ENCODE measurements at places on chromosomes 13 and 19.
A peak's percentile ranks its signal among the peaks of the same experiment; 100 is the strongest.

- H3K27me3 ChIP-seq: no peaks in the 10 kb centered on the region
- H3K27ac ChIP-seq: no peak overlapping the region
- no peaks in the 10 kb centered on the region for H3K36me3 ChIP-seq
These were observed 111.3 kb downstream of the KATNAL1 start for GRCh38 chr13:30196025-30196424.

GRCh38 chr13:52651897-52652195 lies 790 bp upstream of the SUGT1 start:
- peaks cover 5% of the 10 kb centered on the region for H3K4me1 ChIP-seq
- H3K27me3 ChIP-seq: no peaks in the 10 kb centered on the region
- H3K27ac ChIP-seq: peak overlapping the region; percentile 99

GRCh38 chr19:35125749-35126623 lies 8.9 kb downstream of the LGI4 start:
- H3K36me3 ChIP-seq: no peaks in the 10 kb centered on the region
- H3K4me3 ChIP-seq: no peak overlapping the region
- H3K27me3 ChIP-seq: no peaks in the 10 kb centered on the region
- no peak overlapping the region for H3K27ac ChIP-seq

DNA sequence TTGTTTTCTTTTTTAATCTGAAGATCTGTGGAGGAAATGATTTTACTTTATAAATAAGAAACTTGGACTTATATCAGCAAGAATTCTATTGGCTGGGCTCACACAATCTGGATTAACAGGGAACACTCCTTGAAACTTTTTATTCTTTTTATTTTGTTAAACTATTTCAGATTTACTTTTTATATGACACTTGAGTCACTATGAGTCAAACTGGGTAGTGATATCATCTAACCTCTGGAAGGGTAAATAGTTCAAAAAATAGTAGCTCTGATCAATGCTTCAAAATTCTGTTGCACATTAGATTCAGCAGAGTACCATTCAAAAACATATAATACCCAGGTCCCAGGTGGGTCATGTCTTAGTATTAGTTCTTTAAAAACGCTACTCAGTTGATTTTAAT lies 55.1 kb upstream of the NBEA start:
- no peak overlapping the region for H3K4me3 ChIP-seq
- H3K27ac ChIP-seq: no peak overlapping the region
- no peaks in the 10 kb centered on the region for H3K36me3 ChIP-seq
- no peak for DNase-seq

DNA sequence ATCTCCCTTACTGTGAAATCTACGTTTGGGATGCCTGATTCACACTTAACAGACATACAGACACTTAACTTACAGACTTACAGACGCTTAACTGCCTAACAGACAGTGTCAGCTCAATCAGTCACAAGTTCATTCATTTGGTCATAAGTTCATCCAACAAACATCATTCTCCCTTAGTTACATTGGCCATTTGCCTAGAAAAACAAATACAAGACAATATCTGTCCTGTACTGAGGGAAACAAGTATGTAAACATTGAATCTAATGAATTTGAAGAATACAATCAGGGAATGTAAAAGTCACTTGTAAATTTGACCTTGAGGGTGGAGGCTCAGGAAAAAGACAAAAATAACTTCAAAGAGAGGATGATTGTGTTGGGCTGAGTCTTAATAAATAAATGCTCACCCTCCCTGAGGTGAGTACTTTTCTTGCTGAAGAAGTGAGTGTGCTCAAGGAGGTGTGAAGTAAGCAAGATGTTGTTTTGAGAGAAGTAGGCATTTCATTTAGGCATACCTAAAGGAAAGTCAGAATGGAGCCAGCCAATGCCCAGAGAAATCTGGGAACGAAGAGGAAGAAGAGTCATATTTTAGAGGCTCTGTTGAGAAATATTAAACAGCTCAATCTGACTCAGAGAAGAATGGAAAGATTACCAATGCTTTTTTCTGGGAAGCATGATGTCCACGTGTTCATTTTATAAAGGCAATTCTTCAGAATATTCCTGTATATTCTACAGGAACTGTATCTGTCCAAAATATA lies 958.4 kb upstream of the SLC10A2 start:
- no peaks in the 10 kb centered on the region for H3K36me3 ChIP-seq
- no peak overlapping the region for H3K4me3 ChIP-seq
- no peaks in the 10 kb centered on the region for H3K4me1 ChIP-seq
- DNase-seq: no peak

DNA sequence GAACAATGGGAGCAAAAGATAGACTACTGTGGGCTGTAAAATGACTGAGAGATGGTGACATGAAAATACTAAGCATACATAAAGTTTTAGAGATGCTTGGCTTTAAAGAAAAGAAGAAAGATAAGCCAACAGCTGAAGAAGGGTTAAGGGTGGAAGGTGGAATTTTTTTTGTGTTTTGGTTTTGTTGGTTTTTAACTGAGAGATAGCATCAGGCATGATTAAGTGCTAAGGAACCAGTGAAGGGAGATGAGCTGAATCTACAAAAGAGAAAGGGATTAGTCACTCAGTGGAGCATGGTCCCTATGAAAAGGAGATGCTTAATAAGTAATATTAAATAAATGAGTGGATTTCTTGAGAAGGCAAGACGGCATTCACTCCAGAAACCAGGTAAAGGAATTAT lies 12.5 kb upstream of the TBC1D4 start:
- no peaks in the 10 kb centered on the region for H3K27me3 ChIP-seq
- peak; percentile 12 for DNase-seq
- H3K27ac ChIP-seq: no peak overlapping the region

Data from trophoblast cell (in vitro differentiated cells and primary cell).